A375 (cell line): ENCODE measurements at places on chromosomes 7 and 10. TPM values are rescaled to one million over a fixed set of nuclear protein-coding genes. Genes with fewer than 3 reads are reported as not detected.

Gene LIPJ
- not detected in 2 replicates for total RNA-seq

Gene GPNMB
- total RNA-seq: 25.9 and 26.3 TPM in 2 replicates

Gene CRYGN
- total RNA-seq: not detected in 2 replicates

Gene ANKRD61
- 0.19 TPM in 1 of 2 replicates, not detected in the other for total RNA-seq

Gene HMX3
- total RNA-seq: 3.5 and 6.3 TPM in 2 replicates

Gene FAM20C
- total RNA-seq: 87.9 and 98.0 TPM in 2 replicates

Gene GIMAP1
- total RNA-seq: not detected in 2 replicates

Gene LIPN
- not detected in 2 replicates for total RNA-seq
